Stomach (tissue), 19 donors: ENCODE measurements at places on chromosomes 2 and 18. TPM values are rescaled to one million over a fixed set of nuclear protein-coding genes. Genes with fewer than 3 reads are reported as not detected.

The RUFY4 gene
- total RNA-seq: not detected

The MEMO1 gene
- total RNA-seq: 10.7 TPM

The MROH2A gene
- not detected for total RNA-seq

The TEKT4 gene
- total RNA-seq: not detected

The MYO5B gene
- total RNA-seq: 54.5 TPM

The EPHA4 gene
- 11.0 TPM for total RNA-seq

The CNDP1 gene
- total RNA-seq: not detected

The MOGAT1 gene
- total RNA-seq: not detected

- no peak for DNase-seq
Measured at GRCh38 chr2:54578648-54579045, 122.5 kb downstream of the SPTBN1 start.

DNA sequence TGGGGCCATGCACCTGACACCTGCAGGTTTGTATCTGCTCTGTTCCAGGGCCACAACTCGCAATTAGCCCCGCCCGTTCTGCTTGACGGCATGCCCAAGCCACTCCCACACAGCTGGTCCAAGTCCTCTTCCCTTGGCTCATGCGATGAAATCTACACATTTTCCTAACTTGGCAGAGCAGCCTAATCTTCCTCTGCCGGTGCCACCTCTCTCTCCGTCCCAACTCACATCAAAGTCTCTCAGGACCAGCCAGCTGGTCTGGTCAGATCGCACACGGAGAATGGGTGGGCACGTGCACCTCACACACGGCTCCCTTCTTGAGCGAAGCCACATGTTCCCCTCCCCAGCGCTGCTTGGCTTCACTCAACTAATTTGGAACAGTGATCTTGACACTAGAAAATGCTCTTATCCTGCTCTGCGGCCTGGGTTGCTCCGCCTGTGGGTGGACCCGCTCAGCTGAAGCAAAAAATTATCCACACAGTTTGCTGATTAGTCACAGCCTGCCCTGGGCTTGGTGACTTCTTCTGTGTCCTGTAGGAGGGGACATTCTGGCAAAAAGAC is 176.7 kb downstream of the NRP2 start:
- DNase-seq: peak; percentile 68

DNA sequence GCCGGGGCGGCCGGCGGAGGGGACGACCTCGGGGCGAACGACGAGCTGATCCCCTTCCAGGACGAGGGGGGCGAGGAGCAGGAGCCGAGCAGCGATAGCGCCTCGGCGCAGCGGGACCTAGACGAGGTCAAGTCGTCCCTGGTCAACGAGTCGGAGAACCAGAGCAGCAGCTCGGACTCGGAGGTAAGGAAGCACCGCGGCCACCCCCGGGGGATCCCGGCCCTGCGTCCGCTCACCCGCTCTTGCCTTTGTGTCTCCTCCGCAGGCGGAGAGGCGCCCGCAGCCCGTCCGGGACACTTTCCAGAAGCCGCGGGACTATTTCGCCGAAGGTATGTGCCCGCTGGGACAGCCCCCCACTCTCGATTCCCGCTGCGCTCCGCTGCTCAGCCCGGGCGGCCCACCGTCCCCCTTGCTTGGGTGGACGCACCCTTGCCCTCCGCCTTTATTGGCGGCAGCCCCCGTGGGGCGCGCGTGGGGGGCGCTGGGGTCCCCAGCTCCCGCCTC is 611 bp downstream of the TCF7L1 start:
- peak; percentile 33 for DNase-seq

DNA sequence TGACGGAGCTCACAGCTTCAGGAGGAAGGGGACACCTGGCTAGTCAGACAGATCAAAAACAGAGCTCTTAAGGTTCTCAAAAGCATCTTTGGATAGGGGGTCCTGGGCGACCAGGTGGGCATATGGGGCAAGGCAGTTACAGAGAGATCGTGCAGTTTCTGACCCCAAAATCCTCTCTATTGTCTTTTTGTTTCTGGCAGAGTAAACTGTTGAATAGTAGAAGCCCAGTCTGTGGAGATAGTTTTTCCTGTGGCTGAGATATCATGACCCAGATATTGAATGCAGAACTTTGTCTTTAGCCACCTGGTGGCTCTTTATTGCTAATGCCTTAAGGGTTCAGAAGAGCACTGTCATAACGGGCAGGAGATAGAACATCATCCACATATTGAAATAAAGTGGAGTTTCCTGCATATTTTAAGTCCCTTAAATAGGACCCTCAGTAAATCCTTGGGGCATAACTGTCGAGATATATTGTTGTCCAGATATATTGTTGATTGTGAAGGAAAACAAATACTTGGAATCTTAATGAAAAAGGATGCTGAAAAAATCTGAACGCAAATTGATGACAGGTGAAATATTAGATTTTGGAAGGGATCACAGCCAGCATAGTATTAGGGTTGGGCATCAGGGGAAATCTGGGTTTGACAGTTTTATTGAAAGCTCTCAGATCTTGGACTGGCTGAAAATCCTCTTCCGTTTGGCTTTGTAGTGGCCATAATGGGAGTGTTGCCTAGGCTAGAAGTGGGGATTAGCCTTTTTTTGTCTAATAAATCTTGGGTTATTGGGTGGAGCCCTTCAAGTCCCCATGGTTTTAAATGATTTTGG is 14.1 kb upstream of the ZDBF2 start:
- no peak for DNase-seq

GRCh38 chr2:96962567-96963203 is 23.7 kb downstream of the FAM178B start:
- DNase-seq: no peak

GRCh38 chr2:69798909-69799526 is 30.4 kb upstream of the GMCL1 start:
- no peak for DNase-seq

GRCh38 chr2:97706708-97707345 is 6.5 kb upstream of the ZAP70 start:
- no peak for DNase-seq

GRCh38 chr18:11883153-11883552 is 25.0 kb downstream of the MPPE1 start:
- no peak for DNase-seq

- DNase-seq: peak; percentile 94
Measured at GRCh38 chr2:223613017-223613950, 11.1 kb upstream of the SCG2 start.

GRCh38 chr2:146239392-146240135 is 1605.3 kb upstream of the ACVR2A start:
- DNase-seq: peak; percentile 75

DNA sequence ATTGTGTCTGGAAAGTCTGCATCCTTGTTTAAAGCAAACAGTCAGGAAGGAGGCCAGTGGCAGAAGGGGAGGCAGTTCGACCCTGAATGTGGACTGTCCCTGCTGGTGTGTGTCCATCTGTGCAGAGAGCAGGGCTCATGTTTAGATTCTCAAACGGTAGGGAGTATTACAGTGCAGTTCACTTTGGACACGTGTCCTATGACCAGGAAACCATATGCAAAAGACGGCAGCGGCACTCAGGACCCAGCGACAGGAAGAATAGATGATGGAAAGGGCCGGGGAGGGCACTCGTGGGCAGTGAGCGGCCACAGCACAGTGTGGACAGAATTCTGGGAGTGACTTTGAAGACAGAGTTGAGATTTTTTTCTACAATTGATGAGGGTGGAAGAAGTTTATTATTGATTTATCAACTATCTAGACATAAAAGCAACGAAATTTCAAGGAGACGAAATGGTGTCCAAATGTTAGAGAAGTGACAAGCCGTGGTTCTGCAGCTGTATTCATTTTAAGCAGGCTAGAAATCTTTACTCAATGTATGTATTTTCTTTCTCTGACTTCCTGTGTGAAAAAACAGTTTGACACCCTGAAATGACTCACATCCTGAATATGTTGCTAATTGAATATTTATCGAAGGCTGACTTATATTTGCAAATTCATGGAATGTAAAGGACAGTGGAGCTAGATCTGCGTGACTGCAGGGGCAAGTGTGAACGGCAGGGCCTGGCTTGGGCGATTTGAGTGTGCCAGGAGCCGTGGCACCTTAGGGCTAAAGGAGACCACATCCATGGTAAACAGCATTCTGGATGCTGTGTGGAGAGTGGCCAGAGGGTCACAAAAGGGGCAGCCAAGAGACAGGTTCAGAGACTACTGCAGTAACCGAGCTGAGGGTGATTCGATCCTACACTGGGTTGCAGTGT is 214.2 kb downstream of the PTGR3 start:
- DNase-seq: no peak

DNA sequence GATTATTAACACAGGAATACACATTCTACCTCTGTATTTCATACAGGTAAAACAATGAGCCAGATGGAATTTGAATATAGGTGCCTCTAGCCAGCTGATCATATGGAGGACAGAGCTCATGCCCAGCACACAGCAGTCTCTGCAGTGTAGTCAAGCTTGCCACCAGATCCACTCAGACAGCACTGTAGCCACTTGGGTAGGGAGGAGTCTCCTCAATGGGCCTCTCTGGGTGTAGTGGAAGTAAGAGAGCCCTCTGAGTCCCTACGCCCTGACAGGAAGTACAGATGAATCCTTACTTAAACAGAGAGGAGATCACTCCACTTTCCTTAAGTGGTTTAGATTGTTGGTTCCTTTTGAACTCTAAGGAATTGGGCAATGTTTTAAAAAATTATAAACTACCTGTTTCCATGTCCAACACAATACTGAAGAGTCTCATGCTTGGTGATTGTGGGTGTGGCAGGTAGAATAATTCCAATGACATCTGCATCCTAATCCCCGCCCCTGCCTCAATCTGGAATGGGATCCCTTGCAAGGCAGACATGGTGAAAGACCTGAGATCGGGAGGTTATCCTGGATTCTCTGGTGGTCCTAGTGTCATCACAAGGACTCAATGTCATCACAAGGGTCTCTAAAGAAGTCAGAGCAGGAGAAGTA is 23.0 kb upstream of the TMEM200C start:
- DNase-seq: no peak

DNA sequence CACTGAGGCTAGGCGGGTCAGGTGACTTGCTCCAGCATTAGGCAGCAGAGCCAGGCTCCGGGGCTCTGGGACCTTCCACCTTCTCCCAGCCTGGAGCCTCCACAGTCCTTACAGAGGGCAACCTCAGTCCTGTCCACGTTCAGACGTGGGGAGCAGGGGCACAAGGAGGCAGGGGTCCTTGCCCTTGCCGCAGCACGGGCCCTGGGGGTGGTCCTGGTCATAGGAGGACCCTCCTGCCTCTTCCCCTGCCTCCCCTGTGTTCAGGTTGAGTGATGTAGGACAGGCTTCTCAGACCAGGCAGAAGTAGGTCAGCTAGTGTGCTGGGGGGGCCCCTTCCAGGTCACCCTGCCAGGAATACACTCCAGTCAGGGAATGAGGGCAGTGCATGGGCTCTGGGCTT is 5.4 kb upstream of the ARHGEF4 start:
- DNase-seq: no peak

- DNase-seq: no peak
Measured at GRCh38 chr2:15770606-15771005, 169.7 kb upstream of the MYCN start.

GRCh38 chr18:46754661-46755292 is 2.1 kb downstream of the ST8SIA5 start:
- no peak for DNase-seq
